Activated T-helper 1 cell treated with anti-CD3 and anti-CD28 coated beads, Interleukin-2, amount 50 U/mL, for 16 hours (primary cell): ENCODE measurements at places on chromosomes 16 and 17.

- DNase-seq, result no peak
Measured at GRCh38 chr17:7243453-7243729, 1.1 kb upstream of the GABARAP start.

DNA sequence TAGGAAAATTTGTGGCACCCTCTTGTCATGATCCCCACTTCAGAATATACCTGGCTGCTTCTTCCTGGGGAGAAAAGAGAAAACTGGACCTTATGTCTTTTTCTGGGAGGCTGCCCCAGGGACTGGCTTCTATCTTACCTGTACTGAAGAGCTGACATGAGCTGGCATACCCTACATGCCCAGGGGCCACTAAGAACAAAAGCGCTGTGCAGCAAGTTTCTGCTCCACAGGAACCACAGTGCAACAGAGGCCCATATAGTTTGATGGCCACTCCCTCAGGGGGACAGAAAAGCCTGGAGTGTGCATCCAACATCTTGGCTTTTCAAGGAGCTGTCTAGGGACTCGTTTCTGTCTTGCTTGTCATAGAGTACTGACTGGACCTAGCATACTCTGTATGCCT is 96.8 kb upstream of the NACA2 start:
- no peak for DNase-seq

DNA sequence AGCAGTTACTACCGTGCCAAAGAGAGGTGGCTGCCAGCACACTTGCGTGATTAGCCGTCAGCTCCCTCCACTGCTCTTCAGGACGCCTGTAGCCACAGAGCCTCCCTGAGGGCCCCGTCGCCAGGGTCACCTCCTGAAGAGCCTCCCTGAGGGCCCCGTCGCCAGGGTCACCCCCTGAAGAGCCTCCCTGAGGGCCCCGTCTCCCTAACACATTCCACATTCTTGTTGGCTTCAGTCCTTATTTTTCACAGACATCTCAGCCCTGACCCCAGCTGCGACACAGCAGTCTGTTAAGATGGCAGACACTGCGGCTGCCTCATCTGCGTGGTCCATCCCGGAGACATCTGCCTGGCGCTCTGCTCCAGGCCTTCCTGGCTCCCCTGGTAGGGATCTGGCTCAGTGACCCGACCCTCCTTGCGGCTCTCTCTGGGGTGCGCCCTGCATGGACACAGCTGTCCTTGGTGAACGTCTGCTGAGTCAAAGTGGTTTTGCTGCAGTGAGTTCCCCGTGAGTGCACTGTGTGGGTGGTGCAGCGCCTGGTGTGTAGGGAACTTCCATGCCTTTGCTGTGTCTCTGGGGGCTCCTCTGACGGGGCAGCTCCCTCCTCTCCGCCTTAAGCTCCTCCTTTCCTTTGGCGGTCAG is 11.4 kb downstream of the ACSF3 start:
- no peak for DNase-seq

- DNase-seq, result no peak
Measured at GRCh38 chr16:80167657-80168390, 373.0 kb upstream of the DYNLRB2 start.

- DNase-seq, result no peak
Measured at GRCh38 chr16:2468233-2468724, 2.8 kb upstream of the NTN3 start.

DNA sequence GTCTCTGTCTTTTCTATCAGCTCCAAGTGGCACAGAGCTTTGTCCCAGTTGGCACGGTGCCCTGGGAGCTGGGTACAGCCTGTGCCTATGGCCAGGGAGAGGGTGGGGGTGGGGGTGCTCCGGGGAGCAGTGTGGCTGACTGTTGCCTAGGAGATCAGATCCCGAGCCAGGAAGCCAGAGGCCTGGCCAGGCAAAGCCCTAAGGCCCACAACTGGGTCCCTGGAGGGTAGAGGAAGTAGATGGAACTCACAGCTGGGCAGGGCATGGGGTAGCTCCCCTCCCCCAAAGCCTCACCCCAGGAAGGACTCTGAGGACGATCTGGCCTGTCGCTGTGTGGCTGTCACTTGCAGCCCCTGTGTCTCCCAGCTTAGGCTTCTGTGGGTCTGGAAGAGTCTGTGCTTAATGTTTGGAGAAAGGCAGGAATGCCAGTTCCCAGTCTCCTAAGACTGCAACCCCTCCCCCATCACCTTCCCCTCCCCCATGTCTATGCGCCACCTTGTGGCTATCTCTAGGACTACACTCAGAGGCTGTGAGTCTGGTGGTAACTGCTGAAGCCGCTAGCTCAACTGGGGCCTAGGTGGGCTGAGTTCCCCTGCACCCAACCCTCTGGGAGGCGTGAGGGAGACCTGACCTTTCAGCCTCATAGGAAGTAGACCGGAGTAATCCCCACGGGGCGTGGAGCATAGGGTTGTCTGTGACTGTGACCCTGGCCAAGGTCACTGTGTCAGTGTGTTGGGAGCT is 12.6 kb downstream of the THRA start:
- peak; percentile 55 for DNase-seq

DNA sequence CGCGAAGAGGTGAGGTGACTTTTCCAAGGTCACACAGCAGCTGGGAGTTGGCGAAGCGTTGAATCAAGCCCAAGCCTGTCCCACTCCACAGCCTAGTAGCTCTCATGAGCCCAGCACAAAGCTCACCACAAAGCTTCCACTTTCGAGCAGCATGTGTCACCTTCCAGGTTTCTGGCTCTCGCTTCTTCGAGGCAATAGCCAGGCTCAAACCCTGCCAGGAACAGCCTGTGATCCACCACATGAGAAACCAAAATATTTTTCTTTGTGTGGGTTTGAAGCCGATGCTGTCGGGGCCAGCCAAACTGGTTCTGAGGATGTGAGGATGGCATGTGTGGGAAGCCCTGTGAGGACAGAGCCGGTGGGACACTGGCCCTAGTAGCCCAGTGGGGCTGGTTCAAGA is 68.1 kb downstream of the COG7 start:
- DNase-seq, result no peak

- no peak for DNase-seq
Measured at GRCh38 chr17:79954281-79955166, 81.1 kb downstream of the TBC1D16 start.

DNA sequence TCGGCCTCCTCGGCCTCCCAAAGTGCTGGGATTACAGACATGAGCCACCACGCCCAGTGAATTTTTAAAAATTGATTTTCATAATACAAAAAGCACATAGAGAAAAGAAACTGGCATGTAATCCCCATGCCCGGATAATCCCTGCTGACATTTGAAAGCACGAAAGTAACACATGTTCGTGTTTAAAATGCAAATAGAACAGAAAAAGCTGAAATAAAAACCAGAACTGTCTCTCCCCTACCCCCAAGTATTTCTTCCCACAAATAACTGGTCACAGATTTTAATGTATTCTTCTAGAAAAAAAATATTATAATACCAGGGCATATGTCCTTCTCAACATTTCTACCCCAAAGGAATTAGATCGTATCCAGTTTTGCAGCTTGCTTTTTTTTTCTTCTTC is 222.9 kb downstream of the SLC39A11 start:
- DNase-seq, result no peak

DNA sequence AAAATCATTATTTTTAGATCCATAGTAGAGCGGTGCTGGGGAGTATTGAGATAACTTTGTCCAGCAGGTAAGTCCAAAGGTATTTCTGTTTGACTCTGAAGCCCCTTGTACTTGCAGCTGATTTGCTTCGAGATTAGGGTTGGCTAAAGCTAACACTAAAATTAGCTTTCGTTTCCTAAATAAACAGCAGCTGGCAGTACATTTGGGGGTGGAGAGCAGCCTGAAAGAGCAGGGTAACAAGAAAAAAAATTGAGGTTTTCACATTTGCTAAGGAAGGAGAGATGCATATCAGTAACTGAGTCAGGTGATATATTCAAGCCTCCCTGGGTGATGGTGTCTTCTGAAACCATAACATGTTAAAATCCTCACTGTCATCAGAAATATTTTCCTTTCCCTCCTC is 37.4 kb upstream of the TMC5 start:
- no peak for DNase-seq

DNA sequence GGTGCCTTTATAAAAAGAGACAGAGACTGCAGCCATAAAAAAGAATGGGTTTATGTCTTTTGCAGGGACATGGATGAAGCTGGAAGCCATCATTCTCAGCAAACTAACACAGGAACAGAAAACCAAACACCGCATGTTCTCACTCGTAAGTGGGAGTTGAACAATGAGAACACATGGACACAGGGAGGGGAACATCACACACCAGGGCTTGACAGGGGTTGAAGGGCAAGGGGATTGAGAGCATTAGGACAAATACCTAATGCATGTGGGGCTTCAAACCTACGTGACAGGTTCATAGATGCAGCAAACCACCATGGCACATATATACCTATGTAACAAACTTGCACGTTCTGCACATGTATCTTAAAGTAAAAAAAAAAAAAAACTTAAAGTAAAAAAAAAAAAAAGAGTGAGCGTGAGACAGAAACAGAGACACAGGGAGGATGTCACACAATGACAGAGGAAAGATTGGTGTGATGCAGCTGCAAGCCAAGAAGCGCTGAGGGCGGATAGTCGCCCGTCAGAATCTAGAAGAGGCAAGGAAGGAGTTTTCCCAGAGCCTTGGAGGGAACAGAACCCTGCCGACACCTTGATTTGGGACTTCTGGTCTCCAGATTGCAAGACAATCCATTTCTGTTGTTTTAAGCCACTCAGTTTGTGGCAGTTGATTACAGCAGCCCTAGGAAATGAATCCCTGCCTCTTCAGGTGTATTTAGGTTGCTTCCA is 27.4 kb upstream of the TNS4 start:
- no peak for DNase-seq

- no peak for DNase-seq
Measured at GRCh38 chr17:78556812-78557211, 20.4 kb downstream of the DNAH17 start.

GRCh38 chr16:27228621-27229501 is 25.5 kb downstream of the KDM8 start:
- no peak for DNase-seq

DNA sequence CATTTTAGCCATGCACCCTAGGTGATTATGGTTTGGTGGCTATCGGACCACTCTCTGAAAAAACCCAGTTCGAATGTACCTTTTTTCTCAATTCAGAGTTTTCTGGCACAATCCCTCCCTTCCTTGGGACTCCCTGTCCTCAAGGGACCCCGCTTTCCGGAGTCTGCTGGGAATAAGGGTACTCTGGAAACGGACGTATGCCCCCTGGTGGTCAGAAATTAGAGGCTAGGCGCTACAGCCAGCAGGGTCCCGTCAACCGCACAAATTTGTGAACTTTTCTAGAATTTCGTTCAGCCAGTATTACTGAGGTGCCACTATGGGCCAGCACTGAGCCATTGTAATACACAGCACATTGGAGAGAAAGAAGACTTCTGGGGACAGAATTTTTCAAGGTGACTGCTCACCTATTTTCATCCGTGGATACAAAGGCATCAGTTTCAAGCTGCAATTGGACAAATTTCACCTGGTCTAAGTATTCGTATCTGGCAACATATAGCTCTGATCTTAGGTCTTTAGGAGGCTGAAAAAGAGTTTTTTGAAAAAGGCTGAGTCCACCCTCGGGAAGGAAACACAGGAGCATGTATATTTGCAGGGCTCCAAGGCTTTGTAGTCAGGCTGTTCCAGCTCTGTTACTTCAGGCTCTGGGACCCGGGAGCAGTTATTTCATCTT is 27.1 kb upstream of the CRYBA1 start:
- DNase-seq, result peak; percentile 54

DNA sequence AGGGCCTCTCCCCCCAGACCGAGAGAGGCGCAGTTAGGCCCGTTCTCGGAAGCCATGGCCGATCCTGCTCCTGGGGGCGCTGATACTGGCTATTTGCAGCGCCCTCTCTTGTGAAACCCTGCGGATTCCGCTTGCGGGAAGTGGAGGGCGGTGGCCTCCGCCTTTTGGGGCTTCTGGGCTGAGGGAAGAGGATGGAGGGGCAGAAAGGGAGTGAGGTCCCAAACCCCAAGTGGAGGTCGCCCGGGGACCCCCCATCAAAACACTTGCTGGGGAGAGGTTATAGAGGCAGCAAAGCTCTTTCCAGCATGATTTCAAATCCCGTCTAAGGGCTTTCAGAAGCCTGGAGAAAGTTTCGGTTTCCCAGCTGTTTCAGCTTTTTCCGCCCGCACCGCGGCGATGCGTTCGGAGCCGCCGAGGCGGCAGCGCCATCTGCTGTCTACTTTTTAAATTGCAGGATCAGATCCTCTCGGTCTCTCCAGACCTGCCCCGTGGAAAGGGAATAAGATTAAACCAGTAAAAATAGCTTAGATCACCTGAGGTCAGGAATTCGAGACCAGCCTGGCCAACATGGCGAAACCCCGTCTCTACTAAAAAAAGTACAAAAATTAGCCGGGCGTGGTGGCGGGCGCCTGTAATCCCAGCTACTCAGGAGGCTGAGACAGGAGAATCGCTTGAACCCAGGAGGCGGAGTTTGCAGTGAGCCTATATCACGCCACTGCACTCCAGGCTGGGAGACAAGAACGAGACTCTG is 15.8 kb downstream of the SNX20 start:
- DNase-seq, result peak; percentile 78

- no peak for DNase-seq
Measured at GRCh38 chr17:75701288-75701687, 20.0 kb upstream of the ITGB4 start.

DNA sequence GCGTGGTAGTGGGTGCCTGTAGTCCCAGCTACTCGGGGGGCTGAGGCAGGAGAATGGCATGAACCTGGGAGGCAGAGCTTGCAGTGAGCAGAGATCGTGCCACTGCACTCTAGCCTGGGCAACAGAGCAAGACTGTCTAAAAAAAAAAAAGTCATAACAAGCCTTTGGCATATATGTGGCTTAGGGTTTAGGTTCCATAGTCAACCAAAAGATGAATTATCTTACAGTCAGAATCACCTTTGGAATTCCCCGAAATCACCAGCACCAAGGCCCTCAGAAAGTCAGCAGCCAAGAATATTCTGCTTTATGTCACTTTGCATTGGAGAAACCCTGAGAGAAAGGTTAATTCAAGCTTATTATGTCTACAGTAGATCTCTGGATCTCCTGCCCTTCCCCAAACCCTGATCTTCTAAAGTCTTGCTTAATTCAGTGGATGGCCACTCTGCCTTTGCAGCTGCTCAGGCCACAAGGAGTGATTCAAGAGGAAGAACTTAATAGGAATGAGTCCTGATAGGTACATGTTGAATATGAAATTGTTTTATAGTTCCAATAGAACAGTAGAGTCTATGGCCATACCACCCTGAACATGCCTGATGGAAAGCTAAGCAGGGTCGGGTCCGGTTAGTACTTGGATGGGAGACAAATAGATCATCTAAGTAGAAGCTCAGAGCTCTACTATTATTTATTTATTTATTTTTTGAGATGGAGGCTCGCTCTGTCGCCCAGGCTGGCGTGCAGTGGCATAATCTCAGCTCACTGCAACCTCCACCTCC is 196.0 kb upstream of the CACNG5 start:
- no peak for DNase-seq

GRCh38 chr16:21205303-21205702 is 6.1 kb downstream of the ZP2 start:
- no peak for DNase-seq

GRCh38 chr16:11088831-11089230 is 144.5 kb downstream of the CLEC16A start:
- DNase-seq, result no peak
